ENCODE measurements at places on chromosomes 13 and 19.

- DNase-seq = no peak
Measured at GRCh38 chr13:100490692-100491091, 97.9 kb downstream of the GGACT start.

- DNase-seq = no peak
Measured at GRCh38 chr13:44652168-44652567, 76.0 kb upstream of the TSC22D1 start.

GRCh38 chr13:98998831-98999638, 21.2 kb upstream of the DOCK9 start:
- DNase-seq = no peak

GRCh38 chr13:23988546-23989122, 91.3 kb upstream of the C1QTNF9B start:
- DNase-seq = no peak
